ENCODE measurements at places on chromosomes 3 and 15.

DNA sequence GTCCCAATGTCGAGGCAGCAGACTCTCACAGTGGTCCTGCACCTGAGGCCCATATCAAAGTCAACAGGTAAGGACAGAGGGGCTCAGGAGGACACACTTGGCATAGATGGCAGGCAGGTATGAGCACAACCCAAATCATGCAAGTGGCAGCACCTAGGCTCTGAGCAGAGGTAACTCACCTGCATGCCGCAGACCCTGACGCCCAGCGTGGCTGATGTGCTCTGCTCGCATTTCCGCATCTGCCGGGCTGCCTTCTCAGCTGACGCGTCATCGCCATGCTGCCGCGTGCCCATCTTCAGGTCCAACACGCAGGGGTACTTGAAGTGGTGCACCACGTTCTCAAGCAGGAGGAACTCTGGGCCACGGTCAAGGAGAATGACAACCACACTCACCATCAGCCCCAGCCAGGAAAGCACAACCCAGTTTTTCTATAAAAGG is 4.2 kb upstream of the GMPPB start:
- no peak for DNase-seq

DNA sequence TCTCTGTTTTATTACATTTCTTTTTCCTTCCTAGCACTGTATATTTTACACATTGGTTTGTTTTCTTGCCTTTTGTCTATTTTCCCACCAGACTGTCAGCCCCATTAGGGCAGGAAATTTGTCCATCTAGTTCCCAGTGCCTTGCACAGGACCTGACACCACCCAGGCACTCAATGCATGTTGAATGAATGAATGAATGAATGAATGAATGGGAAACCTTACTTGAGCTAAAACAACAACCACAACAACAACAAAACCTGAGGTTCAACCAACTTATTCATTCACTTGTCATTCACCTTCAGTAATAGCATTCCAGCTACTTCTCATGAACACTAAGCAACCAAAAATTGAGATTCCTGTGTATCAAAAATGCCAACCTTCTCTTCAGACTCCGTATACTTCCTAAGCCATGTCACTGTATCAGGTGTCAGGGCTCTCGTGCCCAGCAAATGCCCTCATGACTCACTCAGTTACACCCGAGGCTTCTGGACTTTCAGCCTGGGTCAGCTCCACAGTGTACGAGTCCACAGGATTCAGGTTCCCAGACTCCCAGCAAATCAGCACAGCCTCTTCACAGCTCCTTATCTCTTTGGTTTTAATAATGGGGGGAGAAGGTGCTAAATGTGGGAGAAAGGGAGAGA is 37.3 kb downstream of the FSD2 start:
- DNase-seq: no peak

- no peak for DNase-seq
These were observed 636 bp upstream of the SNRPA1 start for GRCh38 chr15:101295607-101296161.

DNA sequence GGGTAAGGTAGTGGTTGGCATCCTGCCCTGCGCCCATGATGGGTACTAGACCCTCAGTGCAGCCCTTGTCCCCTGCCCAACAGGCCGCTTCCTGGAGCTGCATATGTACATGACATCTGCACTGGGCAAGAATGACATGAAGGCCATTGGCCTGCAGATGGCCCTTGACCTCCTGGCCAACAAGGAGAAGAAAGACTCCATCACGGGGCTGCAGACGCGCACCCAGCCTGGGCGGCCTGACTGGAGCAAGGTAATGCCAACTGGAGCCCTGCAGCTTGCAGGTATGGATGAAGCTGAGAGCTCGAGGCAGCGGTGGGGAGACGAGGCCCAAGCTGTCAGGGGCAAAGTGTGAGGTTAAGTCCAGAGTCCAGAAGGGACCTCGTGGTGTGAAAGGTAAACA is 40.8 kb downstream of the NOX5 start:
- DNase-seq: no peak

DNA sequence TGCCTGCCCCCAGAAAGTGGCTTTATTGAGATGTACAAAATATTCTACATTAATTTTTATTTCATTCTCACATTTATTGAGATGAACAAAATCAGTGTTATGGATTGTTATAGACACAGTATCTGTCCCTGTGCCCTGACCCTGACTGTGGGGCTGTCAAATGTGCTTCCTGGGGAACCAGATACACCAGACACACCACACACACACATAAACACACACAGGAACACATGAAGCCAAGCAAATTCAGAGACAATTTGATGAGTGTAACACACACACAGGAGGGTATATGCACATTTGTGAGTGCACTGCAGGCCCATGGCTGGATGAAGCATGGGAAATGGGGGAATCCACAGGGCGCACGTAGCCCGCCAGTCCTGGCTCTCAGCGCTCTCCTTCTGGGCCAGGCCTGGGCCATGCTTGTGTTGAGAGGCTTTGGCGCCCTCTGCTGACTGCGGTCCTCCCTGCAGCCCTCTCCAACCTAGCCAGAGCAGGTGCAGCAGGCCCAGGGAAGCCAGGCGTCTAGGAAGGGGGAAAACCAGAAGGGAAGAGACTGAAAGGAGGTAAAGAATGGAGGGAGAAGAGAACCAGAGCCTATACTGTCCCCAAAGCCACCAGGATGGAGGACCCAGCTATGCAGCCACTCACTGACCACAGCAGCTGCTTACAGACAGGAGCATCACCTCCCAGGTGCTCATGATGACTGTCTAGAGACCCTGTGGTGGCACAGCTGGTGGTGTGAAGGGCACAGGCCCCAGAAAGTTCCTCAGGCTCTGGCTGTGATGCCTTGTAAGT is 18.0 kb upstream of the LOXL1 start:
- peak; percentile 71 for DNase-seq

DNA sequence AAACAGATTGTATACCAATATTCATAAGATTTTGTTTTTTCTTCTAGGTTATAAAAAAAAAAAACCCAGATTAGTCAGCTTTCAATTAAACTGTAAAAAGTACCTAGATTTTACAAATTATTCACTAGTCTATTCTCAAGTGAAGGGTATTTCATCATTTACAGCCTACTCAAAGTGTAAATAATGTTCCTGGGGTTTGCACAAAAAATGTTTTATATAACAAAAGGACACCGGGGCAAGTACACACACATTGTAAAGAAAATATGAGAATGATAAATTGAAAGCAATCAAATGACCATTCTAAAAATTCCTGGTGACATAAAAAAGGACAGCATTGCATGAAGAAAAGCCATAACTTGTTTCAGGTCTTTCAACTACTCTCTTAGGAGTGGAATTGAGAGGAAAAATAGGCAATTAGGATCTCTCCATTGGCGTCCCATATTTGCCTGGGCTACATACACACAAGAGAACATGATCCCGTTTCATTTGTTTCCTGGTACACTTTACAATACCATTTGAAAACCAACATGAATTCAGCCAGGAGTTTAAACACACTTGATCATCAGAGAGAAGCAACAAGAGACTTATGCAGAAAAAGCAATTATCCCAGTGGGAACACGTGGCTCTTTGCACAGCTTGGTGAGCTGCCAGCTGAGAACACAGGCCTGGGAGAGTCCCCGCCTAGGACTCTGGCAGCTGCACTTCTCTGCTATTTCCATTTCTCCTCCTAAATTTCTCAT is 1039.2 kb downstream of the ROBO1 start:
- peak; percentile 54 for DNase-seq

DNA sequence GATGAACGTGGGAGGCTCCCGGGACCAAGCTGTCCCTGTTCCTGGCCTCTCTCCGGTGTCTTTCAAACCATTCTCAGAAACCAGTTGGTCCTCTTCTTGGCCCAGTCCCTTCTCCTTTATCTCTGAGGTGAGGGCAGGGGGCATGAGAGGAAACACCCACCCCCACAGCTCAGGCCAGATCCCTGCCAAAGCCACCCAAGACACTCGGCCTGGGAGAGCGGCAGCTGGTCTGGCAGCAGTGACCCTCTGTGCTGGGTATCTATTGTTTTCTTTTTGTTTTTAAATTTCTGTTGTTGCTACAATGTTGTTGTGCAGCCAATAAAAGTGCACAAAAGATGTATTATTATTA is 27.3 kb downstream of the ACSBG1 start:
- no peak for DNase-seq

GRCh38 chr15:65426216-65426853 is 3.6 kb upstream of the IGDCC4 start:
- no peak for DNase-seq

- no peak for DNase-seq
These were observed 622 bp downstream of the NAALADL2 start for GRCh38 chr3:174859756-174860155.

DNA sequence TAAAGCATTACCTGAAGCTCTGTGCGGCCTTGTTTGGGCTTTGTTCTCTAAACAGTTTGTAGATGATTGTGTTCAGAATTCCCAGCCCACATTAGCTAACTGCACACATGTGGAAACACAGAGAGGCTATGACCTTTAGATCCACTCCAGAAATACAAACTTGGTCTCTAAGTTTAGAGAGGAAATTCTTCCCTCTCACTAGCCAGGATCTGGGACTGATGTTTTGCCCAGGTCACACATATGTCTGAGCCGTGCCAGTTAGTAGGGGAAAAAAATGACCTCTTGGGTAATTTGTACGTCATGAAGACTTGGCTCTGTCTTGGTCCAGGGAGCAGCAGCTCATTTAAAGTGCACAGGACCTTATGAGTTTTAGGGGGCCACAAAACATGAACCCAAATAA is 223.1 kb downstream of the RBMS3 start:
- no peak for DNase-seq

DNA sequence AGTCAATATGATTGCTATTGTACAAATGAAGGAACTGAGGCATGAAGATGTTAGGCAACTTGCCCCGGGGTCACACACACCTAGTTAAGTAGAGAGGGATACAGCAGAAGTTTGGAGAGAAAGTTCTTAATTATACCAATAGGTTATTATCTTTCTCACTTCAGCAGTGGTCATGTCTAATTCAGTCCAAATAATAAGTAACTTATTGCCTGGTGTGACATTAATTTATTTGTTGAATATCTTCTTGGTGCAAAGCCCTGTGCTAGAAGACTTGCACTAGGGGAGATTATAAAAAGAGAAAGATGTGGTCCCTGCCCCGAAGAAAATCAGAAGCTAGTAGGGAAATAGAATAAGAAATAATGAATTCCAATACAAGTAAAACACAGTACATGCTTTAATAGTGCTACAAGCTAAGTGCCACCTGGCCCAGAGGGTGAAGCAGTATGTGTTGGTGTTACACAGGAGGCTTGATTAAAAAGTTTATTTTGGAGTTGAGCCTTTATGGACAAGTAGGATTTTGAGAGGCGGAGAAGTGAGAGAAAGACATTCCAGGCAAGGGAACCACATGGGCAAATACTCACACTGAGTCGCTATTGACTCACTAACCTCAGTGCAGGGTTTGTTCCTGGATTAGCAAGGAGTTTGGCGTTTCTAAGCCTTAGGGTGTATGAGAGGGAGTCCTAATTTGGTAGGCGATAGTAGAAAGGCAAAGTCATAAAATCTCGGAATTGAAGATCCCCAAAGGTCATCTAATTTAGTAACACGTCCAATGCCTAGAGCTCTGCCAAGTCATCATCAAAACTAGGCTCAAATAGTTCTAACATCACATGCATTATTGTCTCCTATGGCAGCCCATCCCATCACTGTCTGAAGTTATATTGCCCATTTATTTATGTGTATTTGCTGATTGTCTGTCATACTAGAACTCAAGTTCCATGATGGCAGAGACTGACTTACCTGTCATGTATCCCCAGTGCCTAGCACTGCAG is 19.2 kb upstream of the GSK3B start:
- DNase-seq: no peak

Measured in substantia nigra (tissue), 51 donors.